ENCODE measurements at places on chromosomes 16 and 17.

DNA sequence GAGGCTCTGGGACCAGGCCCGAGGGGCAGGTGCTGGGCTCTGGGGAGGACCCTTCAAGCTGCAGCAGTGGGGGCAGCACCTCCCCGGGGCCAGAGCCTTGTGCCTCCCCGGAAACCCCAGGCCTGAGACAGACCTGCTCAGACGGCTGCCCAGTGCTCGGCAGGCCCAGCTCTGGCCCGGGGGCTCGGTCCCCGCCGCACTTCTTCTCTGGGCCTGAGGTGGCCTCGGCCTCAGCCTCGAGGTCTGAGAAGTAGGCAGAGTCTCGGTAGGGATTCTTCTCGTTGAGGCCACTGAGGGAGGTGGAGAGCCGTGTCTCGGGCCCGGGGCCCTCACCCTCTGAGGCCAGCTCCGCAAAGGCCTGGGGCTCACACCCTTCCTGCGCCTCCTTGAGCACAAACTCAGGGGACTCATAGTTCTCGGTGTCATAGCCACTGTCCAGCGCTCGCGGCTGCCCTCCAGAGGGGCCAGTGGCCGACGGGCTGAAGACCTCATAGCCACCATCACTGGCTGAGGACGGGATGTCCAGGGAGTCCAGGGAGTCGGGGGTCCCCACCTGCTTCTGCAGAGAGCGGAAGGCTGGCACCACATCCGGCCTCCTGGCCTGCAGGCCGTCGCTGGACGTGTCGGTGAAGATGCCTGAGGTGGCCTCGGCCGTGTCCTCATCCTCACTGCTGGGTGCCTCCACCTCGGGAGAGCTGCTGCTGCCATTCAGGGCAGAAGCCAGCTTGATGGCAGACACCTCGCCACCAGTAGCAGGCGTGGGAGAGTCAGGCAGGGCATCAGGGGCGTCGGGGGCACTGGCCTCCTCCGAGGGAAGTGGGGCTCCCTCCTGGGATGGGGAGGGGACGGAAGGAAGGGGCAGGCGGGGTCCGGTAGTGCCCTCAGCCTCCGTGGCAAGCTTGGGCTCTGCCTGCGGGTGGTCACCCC lies 44.3 kb upstream of the PVALEF start:
- no peak for DNase-seq

- no peak for DNase-seq
Observed at GRCh38 chr17:68384941-68385340, 72.4 kb downstream of the WIPI1 start.

DNA sequence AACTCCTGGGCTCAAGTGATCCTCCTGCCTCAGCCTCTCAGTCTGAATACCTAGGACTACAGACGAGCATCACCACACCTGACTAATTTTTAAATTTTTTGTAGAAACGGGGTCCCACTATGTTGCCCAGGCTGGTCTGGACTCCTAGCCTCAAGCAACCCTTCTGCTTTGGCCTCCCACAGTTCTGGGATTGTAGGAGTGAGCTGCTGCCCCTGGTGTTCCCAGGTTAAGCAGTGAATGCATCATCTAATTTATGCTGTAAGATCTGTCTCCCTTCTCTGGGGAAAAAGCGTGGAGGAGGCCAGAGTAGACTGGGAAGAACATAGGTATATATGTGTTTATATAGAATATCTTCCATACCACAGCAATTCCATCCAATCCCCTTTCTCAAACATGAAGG lies 6.6 kb upstream of the N4BP1 start:
- DNase-seq: no peak

GRCh38 chr16:69318177-69318910 lies 7.2 kb downstream of the VPS4A start:
- no peak for DNase-seq

DNA sequence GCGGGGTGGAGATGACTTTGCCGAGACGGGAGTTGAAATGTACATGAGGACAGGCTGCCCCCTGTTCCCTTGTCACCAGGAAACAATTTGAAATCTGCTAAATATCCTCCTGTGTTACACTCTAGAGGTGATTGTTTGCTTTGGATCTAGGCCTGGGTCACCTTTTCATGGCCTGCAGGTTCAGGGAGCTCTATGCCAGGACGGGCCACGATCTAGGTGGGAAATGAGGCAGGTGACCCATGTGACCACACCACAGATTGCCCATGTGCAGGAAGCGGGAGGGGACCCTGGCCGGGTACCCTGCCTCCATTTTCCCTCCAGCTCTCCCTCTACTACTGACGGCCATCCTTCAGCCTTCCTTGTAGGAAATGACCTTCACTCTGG lies 43.4 kb downstream of the MEAK7 start:
- no peak for DNase-seq

- DNase-seq: no peak
Observed at GRCh38 chr16:82987767-82988166, 361.0 kb downstream of the CDH13 start.

DNA sequence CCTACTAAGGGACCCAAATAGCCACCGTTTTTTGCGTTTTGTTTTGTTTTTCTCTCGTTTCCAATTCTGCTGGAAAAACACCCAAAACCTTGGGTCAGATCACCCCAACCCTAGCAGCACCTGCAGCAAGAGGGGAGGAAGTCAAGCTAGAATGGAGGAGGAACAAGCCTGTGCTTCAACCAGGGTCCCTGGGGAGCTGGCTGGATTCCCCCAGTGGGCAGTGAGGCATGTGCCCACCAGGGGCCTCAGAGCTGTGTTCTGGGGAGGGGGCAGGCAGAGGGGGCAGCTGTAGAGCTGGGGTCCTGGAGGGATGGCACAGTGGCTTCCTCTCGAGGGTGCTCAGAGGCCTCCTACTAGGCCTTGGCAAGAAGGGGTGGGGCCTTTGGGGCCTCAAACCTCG lies 6.5 kb downstream of the CD79B start:
- DNase-seq: no peak

DNA sequence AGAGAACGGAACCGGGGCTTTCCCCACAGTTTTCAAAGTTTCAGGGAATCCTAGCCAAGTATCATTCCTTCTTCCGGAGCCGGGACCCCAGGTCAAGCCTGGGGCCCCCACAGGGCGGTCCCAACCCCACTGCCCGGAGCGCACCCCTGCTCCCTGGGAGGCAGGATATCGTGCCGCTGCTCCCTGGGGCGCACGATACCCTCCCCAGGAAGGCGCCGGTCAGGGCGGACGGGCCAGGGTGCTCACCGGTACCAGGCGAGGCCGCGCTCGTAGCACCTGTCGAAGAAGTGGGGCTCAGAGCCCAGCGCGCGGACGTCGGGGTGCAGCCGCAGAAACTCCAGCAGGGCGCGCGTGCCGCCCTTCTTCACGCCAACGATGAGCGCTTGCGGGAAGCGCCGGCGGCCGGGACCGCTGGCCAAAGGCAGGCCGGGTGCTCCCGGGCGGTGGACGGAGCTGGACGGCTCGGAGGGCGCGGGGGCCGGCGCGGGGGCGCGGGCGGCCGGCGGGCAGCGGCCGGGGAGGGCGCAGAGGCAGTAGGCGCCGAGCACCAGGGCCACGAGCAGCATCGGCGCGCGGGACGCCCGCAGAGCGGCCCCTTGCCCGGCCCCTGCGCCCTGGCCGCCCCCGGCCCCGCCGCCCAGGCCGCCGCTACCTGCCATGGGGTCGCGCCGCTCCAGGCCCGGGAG lies 407 bp downstream of the HS3ST6 start:
- DNase-seq: no peak

DNA sequence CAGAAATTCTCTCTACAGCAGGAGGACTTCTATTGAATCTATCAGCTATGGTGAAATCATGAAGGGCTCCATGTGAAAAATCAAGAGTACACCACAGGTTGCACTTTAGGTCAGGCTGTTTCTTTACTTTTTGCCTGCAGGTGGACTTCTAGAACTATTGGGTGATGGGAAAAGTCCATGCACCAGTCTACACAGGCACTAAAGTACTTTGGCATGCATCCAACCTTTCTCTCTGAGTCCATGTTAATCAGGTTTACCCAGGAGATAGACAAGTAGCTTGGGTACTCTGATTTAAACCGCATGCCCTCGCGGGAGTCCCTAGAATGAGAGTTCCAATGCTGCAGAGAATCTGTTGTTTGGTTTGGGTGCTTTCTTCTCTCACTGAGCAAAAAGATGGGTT lies 9.1 kb upstream of the ANKFN1 start:
- DNase-seq: no peak

All from thyroid gland (tissue), 4 donors.